T-helper 2 cell (primary cell): ENCODE measurements at places on chromosomes 6 and 20.

GRCh38 chr6:168713839-168714238, 272.9 kb downstream of the SMOC2 start:
- DNase-seq, result no peak

DNA sequence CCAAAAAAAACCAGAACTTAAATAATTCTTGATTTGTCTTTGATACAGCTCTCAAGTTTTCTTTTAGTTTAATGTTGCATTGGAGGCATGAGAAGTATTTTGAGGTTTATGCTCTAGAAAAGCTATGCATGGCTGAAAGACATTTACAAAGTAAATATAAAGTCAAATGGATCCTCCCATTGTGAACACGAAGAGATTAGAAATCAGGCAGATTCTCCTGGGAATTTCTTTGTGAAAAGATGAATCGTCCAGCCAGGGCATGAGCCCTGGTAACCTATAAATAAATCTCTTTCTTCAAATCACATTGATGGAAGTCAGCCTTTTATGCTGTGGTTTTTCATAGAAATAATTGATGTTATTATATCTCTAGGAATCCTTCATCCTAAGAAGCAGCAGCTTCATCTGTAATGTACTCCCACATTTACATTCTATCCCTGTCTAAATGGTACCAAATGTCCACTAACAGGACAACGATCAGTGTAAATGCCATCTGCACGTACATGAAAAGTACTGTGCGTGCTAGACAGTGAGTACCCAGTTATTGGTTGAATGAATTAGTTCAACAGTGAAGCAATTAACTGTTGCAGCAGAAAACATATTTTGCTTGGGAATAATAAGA, 143.6 kb downstream of the ALDH8A1 start:
- no peak for DNase-seq

- no peak for DNase-seq
These were observed 28.4 kb downstream of the POFUT1 start for GRCh38 chr20:32236048-32236533.

DNA sequence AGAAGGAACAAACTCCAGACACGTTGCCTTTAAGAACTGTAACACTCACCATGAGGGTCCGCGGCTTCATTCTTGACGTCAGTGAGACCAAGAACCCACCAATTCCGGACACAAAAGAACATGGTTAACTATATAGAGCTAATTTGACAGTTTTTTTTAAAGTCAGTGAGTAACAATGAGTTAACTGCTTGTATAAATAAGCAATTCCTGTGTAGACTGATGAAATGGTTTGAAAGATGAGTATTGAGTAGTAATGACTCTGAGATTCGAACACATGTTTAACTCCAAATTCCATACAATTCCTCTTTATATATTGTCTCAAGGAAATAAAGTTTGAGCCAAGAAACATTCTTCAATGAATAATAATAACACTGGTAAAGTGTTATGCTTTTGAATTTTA, 478.0 kb downstream of the MMUT start:
- DNase-seq, result no peak

GRCh38 chr6:40848868-40849514, 190.0 kb downstream of the UNC5CL start:
- no peak for DNase-seq

GRCh38 chr6:135983718-135984343, 132.3 kb downstream of the PDE7B start:
- DNase-seq, result no peak

GRCh38 chr20:54848262-54848661, 372.9 kb downstream of the DOK5 start:
- no peak for DNase-seq

GRCh38 chr6:104357928-104358327, 501.8 kb downstream of the HACE1 start:
- no peak for DNase-seq

DNA sequence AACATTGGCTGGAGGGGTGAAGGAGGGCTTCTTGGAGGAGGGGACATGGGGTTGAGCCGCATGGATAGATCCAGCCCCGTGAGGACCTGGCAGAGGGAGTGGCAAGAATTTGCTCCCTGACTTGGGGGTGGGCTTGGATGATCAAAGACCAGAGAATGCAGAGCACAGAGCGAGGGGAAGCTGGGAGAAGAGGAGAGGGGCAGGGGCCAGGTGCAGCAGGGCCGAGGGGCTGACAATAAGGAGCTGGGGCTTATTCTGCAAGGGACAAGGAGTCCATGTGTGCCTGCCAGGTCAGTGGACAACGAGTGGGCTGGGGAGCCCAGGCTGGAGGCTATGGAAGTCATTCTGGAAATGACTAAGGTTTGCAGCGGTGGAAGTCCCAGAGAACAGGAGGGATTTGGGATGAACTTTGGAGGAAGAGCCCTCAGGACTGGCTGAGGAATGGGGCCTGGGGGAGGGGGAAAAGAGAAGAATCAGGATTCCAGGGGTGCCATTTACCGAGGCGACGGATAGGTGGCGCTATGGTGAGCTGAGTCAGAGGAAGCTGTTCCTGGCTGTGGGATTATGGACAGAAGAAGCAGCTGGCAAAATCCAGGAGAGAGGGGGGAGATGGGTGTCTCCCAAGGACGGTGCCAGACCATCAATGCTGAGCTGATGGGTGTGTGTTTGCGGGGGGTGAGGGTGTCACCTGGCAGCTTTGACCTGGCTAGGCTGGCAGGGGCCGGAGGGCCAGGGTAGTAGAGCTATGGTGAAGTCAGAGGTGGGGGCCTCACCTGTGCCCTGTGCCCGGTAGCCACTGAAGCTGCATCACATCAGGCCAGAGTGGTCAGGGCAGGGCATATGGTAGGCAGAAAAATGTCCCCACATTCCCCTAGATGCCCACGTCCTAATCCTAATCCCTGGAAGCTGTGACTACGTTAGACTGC, 7.8 kb downstream of the KCNG1 start:
- no peak for DNase-seq

DNA sequence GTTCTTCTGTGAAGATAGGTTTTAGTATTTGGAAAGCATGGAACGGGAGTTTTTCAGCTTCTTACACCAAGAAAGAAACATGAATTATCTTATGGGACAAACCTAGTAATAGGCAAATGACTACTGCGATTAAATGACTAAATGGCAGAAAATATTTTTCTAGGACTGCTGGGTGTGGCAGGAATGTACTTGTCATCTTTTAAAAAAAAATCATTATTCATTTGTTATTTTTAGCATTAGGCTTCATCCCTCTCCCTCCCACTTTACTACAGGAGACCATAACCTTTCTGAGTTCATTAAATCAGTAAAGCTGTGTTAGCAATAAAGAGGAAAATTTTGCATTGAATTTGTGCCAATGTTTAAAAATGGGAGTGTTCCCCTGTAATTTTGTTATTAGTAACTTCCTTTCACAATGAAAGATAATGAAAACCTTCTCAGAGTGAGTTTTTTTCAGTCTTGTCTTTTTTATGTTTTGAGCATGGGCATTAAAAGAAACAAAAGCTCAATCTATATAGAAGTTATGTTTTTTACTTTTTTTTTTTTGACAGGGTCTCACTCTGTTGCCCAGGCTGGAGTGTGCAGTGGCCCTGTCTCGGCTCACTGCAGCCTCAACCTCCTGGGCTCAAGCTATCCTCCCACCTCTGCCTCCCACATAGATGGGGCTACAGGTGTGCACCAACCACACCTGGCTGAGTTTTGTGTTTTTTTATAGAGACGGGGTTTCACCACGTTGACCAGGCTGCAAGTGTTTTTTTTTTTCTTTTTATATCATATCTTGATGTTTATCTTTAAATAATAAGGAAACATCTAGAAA, 105.6 kb upstream of the CLDN20 start:
- DNase-seq, result no peak

- peak; percentile 25 for DNase-seq
These were observed at the start of gene SLC35D3 for GRCh38 chr6:136921936-136922684. TSS of gene SLC35D3 (plus strand) at chr6:136922301. CDS start at chr6:136922429, 128 bp downstream.

GRCh38 chr6:25219917-25220278, 59.3 kb upstream of the CARMIL1 start:
- DNase-seq, result no peak

- DNase-seq, result no peak
These were observed 859 bp upstream of the SMIM29 start for GRCh38 chr6:34249469-34250261.

DNA sequence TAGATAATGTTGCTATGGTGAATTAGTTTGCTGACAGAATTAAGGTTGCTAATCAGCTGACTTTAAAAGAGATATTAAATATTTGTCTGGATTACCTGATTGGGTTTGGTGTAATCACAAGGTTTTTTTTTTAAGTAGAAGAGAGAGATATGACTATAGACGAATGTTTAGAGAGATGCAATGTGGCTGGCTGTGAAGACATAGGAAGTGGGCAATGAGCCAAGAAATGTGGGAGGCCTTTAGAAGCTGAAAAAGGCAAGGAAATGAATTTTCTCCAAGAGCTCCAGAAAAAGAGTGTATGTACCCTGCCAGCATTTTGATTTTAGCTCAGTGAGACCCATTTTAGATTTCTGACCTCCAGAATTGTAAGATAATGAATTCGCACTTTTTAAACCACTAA, 598.3 kb downstream of the PKHD1 start:
- no peak for DNase-seq

GRCh38 chr6:47235964-47236760, 73.5 kb downstream of the TNFRSF21 start:
- no peak for DNase-seq

GRCh38 chr6:82080767-82081166, 166.8 kb downstream of the IBTK start:
- DNase-seq, result no peak

GRCh38 chr20:51832276-51832675, 30.0 kb upstream of the SALL4 start:
- DNase-seq, result no peak

- DNase-seq, result no peak
These were observed 26.6 kb upstream of the ILRUN start for GRCh38 chr6:34723203-34723602.

DNA sequence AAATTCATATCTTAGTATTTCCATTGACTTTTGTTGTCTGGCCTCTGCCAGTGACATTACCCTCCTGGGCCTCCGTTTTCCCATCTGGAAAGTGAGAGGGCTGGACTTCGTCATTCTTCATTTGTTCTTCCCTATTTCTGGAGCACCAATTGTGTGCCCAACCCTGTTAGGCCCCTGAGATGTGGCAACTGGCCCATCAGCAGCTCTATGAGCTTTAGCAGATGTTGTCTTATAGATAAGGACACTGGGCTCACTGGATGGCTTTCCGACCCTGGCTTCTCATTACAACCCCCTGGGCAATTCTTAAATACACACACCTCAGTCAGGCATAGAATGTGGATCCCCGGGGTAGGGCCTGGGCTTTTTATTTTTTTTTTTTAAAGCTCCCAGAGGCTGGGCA, 14.7 kb downstream of the PABPC1L start:
- DNase-seq, result no peak

GRCh38 chr6:169650241-169650958, 51.4 kb downstream of the WDR27 start:
- no peak for DNase-seq

- no peak for DNase-seq
These were observed 278 bp downstream of the UST start for GRCh38 chr6:148747145-148747470.

DNA sequence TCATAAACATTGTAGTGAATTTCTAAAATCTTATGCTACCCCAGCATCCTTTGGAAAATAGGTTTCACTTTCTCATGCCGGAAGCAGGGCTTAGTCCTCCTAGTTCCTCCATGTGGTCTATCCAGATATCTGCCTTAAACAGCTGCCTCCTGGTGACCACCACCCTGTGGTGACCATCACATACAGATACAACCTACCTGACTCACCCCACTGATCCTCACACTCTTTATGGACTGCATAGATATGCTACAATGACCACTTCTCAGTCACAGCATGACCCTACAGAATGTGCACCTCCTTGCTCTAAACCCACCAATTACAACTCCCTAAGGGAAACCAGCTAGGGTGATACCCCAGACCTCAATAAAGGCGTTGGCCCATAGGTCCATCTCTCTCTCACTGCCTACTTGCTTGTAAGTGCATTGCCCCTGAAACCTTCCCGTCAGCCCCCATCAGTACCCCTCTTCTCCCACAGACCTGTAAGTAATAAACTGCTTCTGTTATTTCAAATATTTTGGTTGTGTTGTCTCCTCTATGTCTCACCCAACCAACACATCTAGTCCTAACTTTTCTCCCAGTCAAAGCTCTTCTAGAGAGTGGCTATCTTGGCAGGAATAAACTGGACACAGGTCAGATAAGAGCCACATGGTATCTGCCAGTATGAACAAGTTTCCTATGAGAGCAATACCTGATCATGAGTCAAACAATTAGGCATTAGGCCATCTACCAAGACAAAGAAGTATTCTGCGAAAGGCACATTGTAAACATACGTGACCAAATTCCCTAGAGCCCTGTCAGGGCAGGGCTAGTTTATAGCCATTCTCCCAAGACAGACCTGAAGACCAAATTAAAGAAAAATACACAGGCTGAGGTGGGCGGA, 39.4 kb upstream of the PLEKHG1 start:
- no peak for DNase-seq

GRCh38 chr20:57507477-57507876, 17.5 kb downstream of the CTCFL start:
- no peak for DNase-seq

- DNase-seq, result no peak
These were observed 588 bp upstream of the ACSS2 start for GRCh38 chr20:34875642-34876405.

- DNase-seq, result no peak
These were observed 171.2 kb upstream of the BMP5 start for GRCh38 chr6:56046576-56046975.

DNA sequence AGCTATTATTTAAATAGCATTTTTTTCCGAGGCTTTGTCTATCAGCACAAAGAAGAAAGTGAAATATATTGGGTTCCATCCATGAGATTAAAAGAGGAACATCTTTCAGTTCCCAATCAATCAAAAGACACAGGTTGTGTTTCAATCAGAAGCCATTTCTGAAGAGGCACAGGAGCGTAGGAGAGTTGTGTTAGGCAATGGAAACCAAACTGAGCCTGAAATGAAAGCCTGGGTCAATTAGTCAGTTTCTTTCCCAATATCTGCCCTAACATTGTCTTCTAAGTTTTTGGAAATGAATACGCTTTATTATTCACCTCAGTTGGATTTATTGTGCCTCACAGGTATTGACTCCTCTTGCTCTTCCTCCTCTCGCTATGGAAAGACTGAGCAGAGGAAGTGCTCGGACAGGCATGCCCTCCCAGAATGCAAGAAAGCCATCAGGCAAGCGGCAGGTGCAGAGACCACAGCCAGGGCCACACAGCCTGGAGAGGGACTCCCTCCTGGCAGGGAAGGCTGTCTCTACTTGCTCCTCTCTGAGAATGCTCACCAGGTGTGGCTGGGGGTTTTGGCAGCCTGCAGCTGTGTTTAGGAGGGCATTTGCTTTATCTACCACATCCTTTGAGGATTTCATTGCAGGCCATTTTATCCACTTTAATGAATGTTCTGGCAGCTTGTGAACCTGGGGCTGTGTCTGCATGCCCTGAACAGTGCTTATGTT, 100.8 kb upstream of the NEDD9 start:
- DNase-seq, result no peak

DNA sequence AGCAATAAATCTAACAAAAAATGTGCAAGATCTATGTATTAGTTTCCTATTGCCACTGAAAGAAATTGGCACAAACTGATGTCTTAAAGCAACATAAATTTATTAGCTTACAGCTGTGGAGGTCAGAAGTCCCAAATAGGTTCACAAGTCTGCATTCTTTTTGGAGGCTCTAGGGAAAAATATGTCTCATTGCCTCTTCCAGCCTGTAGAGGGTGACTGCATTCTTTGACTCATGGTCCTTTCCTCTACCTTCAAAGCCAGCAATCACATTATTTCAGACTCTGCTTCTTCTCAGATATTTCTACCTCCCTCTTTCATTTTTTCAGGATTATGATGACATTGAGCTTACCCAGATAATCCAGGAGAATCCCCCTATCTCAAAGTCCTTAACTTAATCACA, 1531.1 kb downstream of the KHDRBS2 start:
- no peak for DNase-seq

GRCh38 chr6:164756142-164756541, 553.3 kb downstream of the C6orf118 start:
- no peak for DNase-seq
